ENCODE measurements at places on chromosomes 7 and 10. TPM values are rescaled to one million over a fixed set of nuclear protein-coding genes. Genes with fewer than 3 reads are reported as not detected.

Gene KLF14
- 0.74 TPM for polyA plus RNA-seq

Gene OPN4
- polyA plus RNA-seq = not detected

Gene FAM237B
- 0.68 TPM for polyA plus RNA-seq

Gene TUBB8
- polyA plus RNA-seq = 1.5 TPM

Gene TRPV5
- 1.6 TPM for polyA plus RNA-seq

Gene COL17A1
- polyA plus RNA-seq = 0.40 TPM

Gene SCRN1
- polyA plus RNA-seq = 65.7 TPM

Gene GRM3
- polyA plus RNA-seq = 0.22 TPM

Gene GARIN1A
- polyA plus RNA-seq = 1.4 TPM

Gene ACTL6B
- polyA plus RNA-seq = not detected

Gene DYNC1I1
- 0.30 TPM for polyA plus RNA-seq

Gene ACTA2
- polyA plus RNA-seq = 106 TPM

Gene ASAH2B
- polyA plus RNA-seq = 11.1 TPM

Gene PCBD1
- 128 TPM for polyA plus RNA-seq

Gene CYP2E1
- polyA plus RNA-seq = 2.4 TPM

Gene ZNF655
- polyA plus RNA-seq = 63.5 TPM

Gene TBL2
- 42.8 TPM for polyA plus RNA-seq

Gene GPR37
- 1.1 TPM for polyA plus RNA-seq

Gene PSD
- 10.2 TPM for polyA plus RNA-seq

Gene DNA2
- polyA plus RNA-seq = 14.6 TPM

Gene ANKRD22
- 0.29 TPM for polyA plus RNA-seq

Gene MOGAT3
- 0.90 TPM for polyA plus RNA-seq

Gene ZPBP
- 0.28 TPM for polyA plus RNA-seq

Gene ANXA8L1
- not detected for polyA plus RNA-seq

Gene TNRC18
- 132 TPM for polyA plus RNA-seq

Gene GIMAP6
- polyA plus RNA-seq = 14.3 TPM

Gene ACTR3C
- polyA plus RNA-seq = 8.7 TPM

Gene CRYGN
- 2.5 TPM for polyA plus RNA-seq

Gene LAMB4
- polyA plus RNA-seq = 7.3 TPM

Gene CTAGE8
- 8.2 TPM for polyA plus RNA-seq

Gene MICALL2
- 9.6 TPM for polyA plus RNA-seq

Gene NOLC1
- polyA plus RNA-seq = 98.7 TPM

Gene HOXA6
- 34.8 TPM for polyA plus RNA-seq

Gene TEX47
- polyA plus RNA-seq = not detected

Gene POLR2J
- 39.7 TPM for polyA plus RNA-seq

Gene TMEM130
- polyA plus RNA-seq = 4.4 TPM

Gene CACUL1
- polyA plus RNA-seq = 35.1 TPM

Gene NEUROG3
- polyA plus RNA-seq = not detected

Gene SCIN
- polyA plus RNA-seq = 116 TPM

Gene JCAD
- 36.1 TPM for polyA plus RNA-seq

Gene CNPY4
- polyA plus RNA-seq = 43.0 TPM

Gene CHST12
- 13.0 TPM for polyA plus RNA-seq

Gene KEL
- 3.7 TPM for polyA plus RNA-seq

Gene TSPAN12
- polyA plus RNA-seq = 167 TPM

Gene HOXA7
- 28.1 TPM for polyA plus RNA-seq

Gene ZNF727
- 0.62 TPM for polyA plus RNA-seq

Gene ZNF438
- 6.5 TPM for polyA plus RNA-seq

Gene COL26A1
- 34.3 TPM for polyA plus RNA-seq

Gene TET1
- polyA plus RNA-seq = 9.9 TPM

Gene SUGCT
- polyA plus RNA-seq = 12.2 TPM

Gene SPDYE5
- 7.7 TPM for polyA plus RNA-seq

Gene ANXA11
- 139 TPM for polyA plus RNA-seq

Gene KIFBP
- polyA plus RNA-seq = 33.3 TPM

Gene SPDYE2B
- polyA plus RNA-seq = 0.60 TPM

Measured in renal pelvis (tissue), 12 donors.